AML-193 (cell line): ENCODE measurements at places on chromosomes 11 and 22.

GRCh38 chr11:14390669-14391068, 31.7 kb upstream of the RRAS2 start:
- DNase-seq: no peak

DNA sequence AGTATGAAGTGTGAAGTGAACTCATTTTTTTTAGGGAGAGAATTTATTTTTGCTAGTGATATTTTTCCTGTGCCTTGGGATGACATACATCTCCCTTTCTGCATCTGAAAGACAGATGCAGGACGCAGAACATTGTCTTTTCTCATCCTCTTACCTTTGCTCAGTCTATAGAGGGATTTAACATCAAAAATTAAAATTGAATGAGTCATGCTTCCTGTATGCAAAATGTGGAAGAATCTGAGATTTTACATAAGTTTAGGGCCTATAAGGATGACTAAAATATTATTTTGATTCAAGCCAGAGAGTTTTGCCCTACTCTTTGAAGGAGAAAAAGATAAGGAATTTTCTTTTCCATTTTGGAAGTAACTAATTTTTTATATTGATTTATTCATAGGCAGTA, 27.3 kb downstream of the XRCC6 start:
- no peak for DNase-seq

DNA sequence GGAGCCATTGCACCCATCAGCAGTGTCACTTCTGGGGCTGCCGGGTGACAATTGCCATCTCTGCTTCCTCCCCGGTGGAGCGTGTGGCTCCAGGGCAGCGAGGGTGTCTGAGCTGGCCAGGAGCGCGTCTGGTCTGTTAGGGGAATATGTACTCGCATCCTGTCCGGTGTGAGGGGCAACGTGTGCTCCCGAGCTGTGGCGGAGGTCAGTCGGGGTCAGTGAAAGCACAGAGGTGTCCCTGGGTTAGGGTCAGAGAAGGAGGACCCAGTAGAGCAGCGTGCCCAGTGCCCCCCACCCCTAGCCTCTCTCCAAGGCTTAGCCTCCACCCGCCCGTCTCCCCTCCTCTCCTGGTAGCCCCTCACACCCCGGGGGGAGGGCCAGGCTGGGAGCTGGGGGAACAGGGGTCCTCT, 1.5 kb downstream of the CLCF1 start:
- DNase-seq: no peak

- no peak for DNase-seq
Measured at GRCh38 chr11:69127081-69127850, 28.5 kb upstream of the SMIM38 start.

DNA sequence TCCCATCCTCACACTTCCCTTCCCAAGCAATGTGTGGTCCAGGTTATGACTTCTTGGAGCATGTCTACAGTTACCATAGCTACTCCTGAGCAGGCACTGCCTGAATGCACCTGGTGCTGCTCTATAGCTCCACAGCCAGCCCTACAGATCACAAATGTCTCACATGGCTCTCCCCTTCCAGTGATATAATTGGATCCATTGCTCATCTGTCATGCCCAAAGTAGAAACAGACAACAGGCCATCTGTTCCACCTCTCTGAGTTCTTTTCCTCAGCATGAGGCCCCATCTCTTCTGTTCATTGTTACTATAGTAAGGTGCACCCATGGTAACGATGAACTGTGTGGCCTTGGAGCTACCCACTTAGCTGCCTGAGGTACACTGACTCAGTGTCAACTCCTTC, 320.3 kb upstream of the ZC3H12C start:
- DNase-seq: no peak

DNA sequence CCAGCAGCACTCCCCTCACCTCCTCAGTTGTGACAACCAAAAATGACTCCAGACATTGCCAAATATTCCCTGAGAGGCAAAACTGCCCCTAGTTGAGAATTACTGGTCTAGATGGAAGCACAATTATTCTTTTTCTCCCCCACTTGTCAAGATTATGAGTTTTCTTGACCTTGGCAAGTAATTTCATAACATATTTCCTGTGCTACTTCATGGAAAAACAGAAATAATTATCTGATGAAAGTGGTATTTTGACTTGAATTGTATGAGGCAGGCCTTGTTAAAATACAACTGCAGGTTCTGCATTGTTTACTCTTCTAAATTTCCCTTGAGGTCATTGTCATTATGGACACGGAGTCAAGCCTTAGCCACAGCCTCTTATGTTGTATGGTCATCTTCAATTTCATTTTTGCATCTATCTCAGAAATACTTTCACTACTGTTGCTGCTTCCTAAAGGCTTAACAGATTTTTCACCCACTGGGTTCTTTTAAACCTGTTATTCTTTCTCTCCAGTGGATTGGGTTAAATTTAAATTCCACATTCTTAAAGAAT, 32.2 kb upstream of the LDLRAD3 start:
- DNase-seq: no peak

- peak; percentile 45 for DNase-seq
Measured at GRCh38 chr22:40345815-40346184, 500 bp upstream of the ADSL start.

DNA sequence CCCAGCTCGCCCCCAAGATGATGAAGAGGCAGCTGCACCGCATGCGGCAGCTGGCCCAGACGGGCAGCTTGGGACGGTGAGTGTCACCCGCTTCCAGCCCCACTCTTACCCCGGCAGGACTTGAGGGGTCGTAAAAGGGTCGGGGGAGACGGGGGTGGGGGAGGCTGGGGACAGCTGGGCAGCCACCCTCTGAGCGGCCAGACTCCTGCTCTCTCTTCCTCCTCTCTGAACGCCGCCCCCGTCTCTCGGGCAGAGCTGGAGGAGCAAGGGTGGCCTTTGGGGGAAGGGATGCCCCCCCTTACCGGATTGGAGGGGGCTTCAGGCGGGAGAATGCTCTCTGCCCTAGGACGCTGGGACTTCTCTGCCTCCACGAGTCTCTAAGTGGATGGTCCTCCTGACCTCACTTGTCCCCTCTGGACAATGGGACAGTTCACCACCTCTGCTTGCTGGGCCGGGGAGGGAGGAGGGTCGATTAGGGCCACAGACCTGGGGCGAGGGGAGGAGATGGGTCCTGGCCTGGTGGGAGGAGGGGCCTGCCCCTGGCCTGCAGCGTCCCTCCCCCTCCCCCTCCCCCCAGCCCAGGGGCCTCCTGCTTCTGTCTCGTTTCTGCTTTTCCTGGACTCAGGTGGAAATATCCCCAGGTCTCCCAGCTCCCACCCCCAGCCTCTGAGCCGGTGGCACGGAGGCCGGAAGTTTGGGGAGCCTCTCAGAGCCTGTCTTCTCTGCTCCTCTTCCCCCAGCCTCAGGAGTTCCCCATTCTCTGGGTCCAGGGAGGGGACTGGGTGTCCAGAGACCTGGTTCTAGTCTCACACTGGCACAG, 512 bp downstream of the SH3BP1 start:
- DNase-seq: peak; percentile 54

- DNase-seq: no peak
Measured at GRCh38 chr11:96259134-96259830, 83.7 kb downstream of the MAML2 start.

GRCh38 chr11:116787786-116788486, at the start of gene ZPR1:
Gene ZPR1 (minus strand): TSS chr11:116788023. CDS start chr11:116787990, 33 bp downstream.
- DNase-seq: peak; percentile 50

GRCh38 chr11:104064034-104064630, 27.7 kb downstream of the DDI1 start:
- DNase-seq: no peak

- no peak for DNase-seq
Measured at GRCh38 chr22:42857845-42858481, 890 bp upstream of the ARFGAP3 start.

DNA sequence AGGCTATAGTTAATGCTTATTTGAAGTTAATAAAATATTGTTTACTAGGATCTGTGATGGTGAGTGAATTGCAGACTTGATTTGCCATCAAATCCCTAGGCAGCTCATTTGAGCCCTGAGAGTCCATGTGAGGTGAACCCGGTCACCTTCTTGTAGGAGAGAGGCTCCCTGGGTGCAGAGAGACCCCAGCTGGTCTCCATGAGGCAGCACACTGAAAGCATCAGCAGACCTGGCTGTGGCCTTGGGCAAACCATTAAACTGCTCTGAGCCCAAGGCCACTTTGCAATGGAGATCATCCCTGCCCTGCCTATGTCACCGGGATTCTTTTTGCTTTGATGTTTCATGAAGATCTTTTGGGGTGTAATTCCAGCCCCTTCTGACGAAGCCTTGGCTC, 125.2 kb downstream of the MICAL2 start:
- DNase-seq: no peak

DNA sequence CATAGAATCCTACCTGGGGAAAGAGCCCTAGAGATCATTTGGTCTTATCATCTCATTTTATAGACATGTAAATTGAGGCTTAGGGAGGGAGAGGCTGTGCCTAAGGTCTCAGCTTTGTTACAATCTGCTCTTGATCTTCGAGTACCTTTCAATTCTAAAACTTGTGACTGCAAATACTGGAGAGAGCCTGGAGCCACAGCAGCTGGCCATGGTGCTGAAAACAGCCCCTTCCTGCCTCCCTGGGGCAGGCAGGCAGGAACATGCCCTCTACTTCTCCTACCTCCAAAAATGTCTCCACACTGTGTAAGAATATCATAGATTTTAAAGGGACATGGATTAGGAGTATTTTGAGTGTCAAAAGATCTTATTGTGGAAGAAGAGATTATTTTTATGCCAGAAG, 52.2 kb downstream of the C22orf42 start:
- DNase-seq: no peak

GRCh38 chr22:29245626-29246385, 22.0 kb downstream of the RHBDD3 start:
- DNase-seq: peak; percentile 52

- no peak for DNase-seq
Measured at GRCh38 chr11:69356703-69357457, 62.9 kb downstream of the MYEOV start.

DNA sequence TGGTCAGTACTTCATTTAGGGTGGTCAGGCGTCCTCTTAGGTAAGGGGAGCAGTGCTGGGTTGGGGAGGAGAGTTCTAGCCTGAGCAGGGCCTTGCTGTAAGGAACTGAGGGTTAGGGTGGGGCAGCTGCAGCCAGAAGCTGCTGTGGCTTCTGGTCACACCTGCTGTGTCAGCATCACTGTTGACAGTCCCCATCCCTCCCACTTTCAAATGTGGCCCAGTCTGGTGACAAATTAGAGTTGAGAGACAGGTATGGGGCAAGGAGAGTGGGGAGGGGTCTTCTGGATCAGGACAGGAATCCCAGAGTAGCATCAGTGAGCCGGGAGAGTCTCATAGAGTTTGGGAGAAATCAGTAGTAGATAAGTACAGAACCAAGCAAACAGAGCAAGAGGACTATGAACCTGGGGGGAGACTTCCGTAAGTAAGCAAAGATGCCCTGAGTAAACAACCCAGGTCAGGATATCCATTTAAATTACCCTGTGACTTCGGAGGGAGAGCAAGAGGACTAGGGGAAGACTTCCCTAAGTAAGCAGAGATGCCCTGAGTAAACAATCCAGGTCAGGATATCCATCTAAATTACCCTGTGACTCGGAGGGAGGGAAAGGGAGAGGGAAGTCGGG, 53.7 kb downstream of the PPP6R2 start:
- no peak for DNase-seq

GRCh38 chr11:66230978-66231377, 37.5 kb upstream of the RAB1B start:
- DNase-seq: no peak

DNA sequence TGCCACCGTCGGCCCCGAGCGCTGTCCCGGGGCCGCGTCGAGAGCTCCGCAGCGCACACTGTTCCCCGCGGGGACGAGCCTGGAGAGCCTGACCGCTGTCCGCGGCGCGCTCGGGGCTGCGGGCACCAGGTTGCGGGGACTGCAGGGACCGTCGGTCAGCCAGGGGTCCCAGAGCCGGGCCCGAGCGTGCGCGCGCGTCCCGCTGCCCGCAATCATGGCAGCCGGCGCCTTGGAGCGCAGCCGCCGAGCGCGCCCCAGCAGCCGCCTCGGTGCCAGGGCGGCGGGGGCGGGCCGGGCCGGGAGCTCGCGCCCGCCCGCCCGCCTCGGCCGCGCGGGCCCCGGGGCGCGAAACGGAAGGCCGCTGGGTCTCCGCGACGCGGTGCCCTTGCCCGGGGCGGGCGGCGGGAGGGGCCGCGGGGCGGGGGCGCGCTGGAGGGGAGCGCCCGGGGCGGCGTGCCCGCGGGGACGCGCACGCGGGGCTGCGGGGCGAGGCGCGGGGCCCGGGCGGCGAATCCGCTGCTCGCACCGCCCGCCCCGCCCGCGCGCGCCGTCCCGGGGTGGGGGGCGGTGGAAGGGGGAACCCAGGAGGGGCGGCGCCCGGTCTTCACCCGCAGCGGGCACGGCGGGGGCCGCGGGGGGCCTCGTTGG, 79.4 kb upstream of the PPARA start:
- peak; percentile 39 for DNase-seq

DNA sequence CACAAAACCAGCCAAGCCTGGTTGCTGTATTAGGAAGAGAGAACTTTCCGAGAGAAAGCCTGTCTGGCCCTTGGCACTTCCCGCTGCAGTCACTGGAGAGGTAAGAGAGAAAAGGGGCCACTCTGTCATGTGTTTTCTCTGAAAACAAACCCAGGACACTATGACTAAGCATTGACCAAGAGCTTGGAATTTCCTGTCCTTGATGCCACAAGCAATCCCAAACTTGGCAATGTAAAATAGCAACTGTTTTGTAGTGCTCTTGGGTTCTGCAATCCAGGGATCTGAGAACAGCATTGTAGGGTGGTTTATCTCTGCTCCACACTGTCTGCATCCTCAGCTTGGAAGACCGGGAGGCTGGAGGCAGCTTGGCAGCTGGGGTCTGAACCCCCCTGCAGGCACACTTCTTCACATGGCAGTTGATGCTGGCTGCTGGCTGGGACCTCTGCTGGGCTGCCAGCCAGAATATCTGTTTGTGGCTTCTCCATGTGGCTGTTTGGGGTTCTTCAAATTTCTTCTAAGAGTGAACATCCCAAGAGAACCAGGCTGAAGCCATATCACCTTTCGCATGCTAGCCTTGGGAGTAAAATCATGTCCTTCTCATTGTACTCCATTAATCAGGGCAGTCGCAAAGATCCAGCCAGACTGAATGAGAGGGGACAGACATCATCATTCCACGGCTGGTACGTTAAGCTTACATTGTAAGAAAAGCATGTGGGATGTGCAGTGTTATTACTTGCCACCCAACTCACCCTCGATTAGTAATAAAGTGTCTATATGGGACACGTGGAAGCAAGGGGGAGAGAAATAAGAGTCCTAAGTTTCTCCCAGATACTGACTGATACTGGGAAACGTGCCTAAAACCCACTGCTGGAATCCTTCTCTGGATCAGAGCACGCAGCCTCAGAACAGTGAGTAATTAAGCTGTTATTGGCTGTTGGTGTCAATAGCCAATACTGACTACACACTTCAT, 537.4 kb upstream of the B3GAT1 start:
- no peak for DNase-seq

DNA sequence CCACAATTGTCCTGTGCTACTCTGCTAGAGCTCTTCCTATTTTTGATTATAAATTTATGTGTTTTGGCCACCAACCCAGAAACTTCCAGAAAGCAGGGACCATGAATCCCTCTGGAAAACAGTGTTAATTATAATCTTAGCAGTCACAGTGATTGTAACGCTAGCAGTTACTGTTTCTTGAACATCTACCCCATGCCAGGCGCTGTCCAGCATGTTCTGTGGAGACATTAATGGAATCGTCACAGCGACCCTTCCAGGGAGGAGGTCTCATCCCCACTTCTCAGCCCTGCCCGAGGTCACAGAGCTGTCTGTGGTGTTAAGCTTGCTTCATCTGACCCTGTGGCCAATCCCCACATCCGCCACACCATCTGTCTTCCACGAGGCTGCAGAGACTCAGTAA, 13.9 kb upstream of the PNPLA5 start:
- no peak for DNase-seq
